Right renal cortex interstitium (tissue), 3 donors: ENCODE measurements at places on chromosomes 13 and 19.

- no peak for DNase-seq
Observed at GRCh38 chr19:56333506-56333905, 18.9 kb upstream of the ZSCAN5A start.

DNA sequence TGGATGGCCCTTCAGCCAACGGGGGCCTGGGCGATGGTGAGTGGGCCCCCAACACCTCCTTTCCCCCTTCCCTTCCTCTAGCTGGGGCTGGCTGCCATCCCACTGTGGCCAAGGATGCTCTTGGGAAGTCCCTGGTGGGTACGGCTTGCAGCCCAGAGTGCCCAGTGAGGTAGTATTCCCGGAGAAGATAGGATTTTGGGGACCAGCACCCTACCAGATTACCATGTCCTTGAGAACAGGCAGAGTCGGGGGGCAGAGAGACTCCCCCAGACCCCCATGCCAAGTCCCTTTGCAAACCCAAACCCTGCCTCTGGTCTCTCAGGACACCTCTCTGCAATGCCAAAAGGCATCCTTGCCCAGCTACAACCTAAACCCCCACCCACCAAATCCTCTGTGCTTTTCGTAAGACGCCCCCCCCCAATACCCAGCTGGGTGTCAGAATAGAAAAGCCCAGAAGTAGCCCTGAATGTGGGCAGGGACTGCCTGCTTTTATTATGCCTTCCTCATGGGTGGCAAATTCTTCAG, 1.7 kb downstream of the HIF3A start:
- no peak for DNase-seq

DNA sequence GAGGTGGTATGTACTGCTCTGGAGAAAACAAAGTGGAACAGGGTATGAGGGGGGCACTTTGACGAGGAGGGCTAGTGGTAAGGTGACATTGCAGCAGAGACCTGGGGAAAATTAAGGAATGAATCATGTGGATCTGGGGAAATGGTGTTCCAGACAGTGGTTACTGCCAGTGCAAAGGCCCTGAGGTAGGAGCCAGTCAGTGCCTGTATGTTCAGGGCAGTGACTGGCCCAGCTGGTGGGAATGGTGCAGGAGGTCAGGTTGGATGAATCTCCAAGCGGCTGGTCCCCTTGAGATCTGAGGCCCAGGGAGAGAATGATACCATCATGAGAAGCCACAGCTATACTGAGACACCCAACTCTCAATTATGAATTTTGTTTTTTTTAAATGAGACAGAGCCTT, 4.9 kb downstream of the VAV1 start:
- DNase-seq = no peak

DNA sequence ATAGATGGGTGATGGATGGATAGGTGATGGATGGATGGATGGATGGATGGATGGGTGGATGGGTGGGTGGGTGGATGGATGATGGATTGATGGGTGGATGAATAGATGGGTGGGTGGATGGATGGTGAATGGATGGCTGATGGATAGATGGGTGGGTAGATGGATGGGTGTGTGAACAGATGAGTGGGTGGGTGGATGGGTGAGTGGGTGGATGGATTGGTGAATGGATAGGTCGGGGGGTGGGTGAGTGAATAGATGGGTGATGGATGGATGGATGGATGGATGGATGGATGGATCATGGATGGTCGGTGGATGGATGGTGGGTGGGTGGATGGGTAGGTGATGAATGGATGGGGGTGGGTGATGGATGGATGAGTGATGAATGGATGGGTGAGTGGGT, 3.5 kb downstream of the SMIM24 start:
- DNase-seq = no peak
